Neural progenitor cell (in vitro differentiated cells): ENCODE measurements at places on chromosomes 1 and 21. TPM values are rescaled to one million over a fixed set of nuclear protein-coding genes. Genes with fewer than 3 reads are reported as not detected.

GRCh38 chr1:15179485-15179883 is 25.9 kb downstream of the TMEM51 start:
- no peaks in the 10 kb centered on the region for H3K27me3 ChIP-seq
- no peak overlapping the region for H3K4me3 ChIP-seq
- no peak overlapping the region for H3K27ac ChIP-seq
- H3K36me3 ChIP-seq: no peaks in the 10 kb centered on the region
- no peak for DNase-seq

- H3K36me3 ChIP-seq: no peaks in the 10 kb centered on the region
- no peak overlapping the region for H3K27ac ChIP-seq
- H3K4me1 ChIP-seq: no peaks in the 10 kb centered on the region
- no peak for DNase-seq
- H3K4me3 ChIP-seq: no peak overlapping the region
Measured at GRCh38 chr1:208857465-208857864, 613.3 kb upstream of the PLXNA2 start.

GRCh38 chr1:156443286-156443685 is 57.3 kb downstream of the MEF2D start:
- no peak for DNase-seq
- peaks cover 25% of the 10 kb centered on the region for H3K4me1 ChIP-seq
- no peak overlapping the region for H3K27ac ChIP-seq

GRCh38 chr1:35475356-35475755 is 81.8 kb downstream of the KIAA0319L start:
- no peak overlapping the region for H3K27ac ChIP-seq
- H3K4me1 ChIP-seq: peaks cover 17% of the 10 kb centered on the region
- H3K4me3 ChIP-seq: no peak overlapping the region
- H3K36me3 ChIP-seq: peaks cover 5% of the 10 kb centered on the region

DNA sequence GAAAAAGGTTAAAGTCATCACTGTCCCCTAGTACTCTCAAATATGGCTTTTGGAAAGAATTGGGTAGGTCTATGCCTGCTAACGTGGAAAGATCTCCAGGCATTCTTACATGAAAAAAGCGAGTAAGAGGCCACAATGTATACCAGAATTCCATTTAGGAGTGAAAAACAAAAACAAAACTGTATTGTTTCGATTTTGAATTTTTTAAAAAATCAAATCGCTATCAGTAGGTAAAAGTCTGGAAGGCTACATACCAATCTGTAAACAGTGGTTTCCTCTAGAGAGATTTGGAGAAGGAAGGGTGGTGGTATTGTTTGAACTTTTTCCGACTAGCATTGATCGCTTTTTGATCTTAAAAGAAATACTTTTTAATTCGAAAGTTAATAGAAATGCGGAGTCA is 55.9 kb downstream of the RRAGC start:
- no peak overlapping the region for H3K27ac ChIP-seq
- H3K4me1 ChIP-seq: peaks cover 4% of the 10 kb centered on the region
- H3K4me3 ChIP-seq: peak overlapping the region; percentile 51
- no peak for DNase-seq

- no peak for DNase-seq
- H3K36me3 ChIP-seq: peaks cover 4% of the 10 kb centered on the region
- no peaks in the 10 kb centered on the region for H3K27me3 ChIP-seq
- H3K4me3 ChIP-seq: no peak overlapping the region
Measured at GRCh38 chr1:37822906-37823815, 15.2 kb upstream of the YRDC start.

DNA sequence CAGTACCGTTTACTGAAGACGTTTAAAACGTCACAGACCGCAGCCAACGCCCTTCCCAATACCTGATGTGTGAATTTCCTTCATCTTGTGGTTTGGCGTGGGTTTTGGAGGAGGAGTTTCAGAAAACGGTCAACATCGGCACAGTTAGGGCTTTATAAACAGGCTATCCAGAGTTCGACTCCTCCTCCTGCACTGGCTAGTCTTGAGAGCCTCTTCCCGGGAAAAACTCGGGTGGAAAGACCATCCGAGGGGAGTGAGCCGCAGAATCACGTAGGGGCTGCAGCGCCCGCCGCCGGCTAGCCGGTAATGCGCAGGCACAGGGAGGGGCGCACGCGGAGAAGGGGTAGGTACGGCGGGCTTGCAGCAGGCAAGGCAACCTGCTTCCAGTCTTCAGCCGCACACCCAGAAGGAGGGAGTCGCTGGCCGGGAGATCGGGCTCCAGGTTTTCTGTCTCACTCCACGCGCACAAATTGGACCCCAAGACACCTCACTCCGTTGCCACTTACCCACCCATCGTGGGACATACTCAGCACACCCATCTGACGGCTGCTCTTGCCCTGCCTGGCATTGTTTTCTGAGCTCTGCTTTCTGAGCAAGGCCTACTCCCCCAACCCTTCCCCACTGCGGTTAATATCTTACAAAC is 25.4 kb downstream of the SLC19A2 start:
- H3K27ac ChIP-seq: no peak overlapping the region
- no peaks in the 10 kb centered on the region for H3K27me3 ChIP-seq
- H3K4me3 ChIP-seq: no peak overlapping the region
- H3K36me3 ChIP-seq: no peaks in the 10 kb centered on the region
- no peaks in the 10 kb centered on the region for H3K4me1 ChIP-seq
- DNase-seq: no peak

DNA sequence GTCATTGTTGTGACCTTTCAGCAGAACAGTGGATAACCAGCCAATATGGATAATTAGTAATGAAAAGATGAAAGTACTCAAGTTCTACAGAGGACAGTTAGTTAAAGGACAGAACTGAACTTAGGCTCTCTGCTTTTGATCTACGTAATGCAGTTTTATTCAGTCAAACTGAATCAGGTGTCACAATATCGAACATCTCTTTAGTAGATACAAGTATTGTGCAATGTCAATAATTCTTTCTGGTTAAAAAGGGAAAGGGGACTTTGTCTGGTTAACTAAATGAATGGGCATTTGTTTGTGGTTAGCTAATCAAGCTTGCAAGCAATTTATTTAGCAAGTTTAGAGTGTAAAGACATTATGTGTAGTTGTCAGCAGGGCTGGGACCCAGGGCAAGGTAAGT is 562.2 kb upstream of the PTBP2 start:
- H3K4me1 ChIP-seq: no peaks in the 10 kb centered on the region
- no peak for DNase-seq

DNA sequence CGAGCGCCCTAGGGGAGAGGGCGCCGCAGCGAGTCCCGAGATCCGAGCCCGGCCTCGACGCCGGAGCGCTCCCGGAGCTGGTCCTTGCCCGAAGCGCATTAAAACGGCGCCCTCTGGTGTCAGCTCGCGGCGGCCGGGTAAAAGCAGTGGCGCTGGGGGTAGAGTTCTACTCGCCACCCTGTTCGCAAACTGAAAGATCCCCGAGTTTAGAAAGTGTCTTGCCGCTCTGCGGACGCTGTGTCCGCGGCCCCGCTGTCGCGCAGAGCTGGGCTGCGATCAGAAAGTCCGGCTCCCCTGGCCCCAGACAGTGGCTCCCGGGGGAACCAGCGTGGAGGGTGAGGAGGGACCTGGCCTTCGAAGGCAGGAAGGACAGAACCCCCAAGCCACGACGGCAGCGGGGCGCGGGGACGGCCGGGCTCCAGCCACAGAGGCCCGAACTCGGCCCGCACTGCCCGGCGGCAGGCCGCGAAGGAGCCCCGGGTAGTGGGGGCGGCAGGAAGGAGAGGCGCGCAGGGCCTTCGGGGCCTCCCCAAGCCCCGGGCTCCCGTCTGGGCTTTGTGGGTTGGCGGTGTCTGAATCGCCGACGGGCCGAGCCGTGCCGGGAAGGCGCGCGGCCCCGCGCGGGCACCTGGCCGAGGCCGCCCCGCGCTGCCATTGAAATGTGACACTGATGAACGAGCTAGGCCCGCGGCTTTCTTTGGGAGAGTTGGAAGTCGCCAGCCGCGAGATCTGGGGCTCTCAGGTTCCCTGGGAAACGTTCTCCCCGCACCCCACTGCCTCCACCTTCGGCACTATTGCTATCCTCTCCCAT is 39.1 kb upstream of the NFIA start:
- peak; percentile 90 for DNase-seq
- H3K36me3 ChIP-seq: no peaks in the 10 kb centered on the region
- no peak overlapping the region for H3K27ac ChIP-seq
- H3K27me3 ChIP-seq: peaks cover 39% of the 10 kb centered on the region
- no peaks in the 10 kb centered on the region for H3K4me1 ChIP-seq

DNA sequence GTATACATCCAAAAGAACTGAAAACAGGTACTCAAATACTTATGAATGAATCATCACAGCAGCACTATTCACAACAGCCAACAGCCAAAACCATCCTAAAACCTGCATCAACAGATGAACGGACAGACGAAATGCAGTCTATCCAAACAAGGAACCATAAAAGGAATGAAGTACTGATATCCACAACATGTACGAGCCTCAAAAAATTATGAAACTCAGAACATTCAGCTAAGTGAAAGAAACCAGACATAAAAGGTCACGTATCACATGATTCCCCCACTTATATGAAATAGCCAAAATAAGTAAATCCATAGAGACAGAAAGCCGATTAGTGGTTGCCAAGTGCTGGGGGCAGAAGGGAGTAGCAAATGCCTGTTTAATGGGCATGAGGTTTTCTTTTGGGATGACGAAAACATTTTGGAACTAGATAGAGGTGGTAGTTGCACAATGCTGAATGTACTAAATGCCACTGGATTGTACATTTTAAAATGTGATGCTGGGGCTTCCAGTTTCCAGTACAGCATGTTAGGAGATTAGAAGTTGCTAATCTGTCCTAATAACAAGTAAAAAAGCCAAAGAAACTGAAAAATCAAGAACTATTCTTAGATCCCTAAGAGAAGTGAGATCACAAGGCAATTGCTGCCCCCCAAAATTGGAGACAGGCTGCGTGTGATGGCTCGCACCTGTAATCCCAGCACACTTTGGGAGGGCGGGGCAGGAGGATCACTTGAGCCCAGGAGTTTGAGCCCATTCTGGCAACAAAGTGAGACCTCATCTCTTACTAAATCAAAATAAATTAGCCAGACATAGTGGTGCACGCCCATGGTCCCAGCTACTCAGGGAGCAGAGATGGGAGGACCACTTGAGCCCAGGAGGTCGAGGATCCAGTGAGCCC is 25.3 kb downstream of the CLSTN1 start:
- peaks cover 12% of the 10 kb centered on the region for H3K4me1 ChIP-seq
- DNase-seq: no peak
- peaks cover 4% of the 10 kb centered on the region for H3K36me3 ChIP-seq
- no peaks in the 10 kb centered on the region for H3K27me3 ChIP-seq

DNA sequence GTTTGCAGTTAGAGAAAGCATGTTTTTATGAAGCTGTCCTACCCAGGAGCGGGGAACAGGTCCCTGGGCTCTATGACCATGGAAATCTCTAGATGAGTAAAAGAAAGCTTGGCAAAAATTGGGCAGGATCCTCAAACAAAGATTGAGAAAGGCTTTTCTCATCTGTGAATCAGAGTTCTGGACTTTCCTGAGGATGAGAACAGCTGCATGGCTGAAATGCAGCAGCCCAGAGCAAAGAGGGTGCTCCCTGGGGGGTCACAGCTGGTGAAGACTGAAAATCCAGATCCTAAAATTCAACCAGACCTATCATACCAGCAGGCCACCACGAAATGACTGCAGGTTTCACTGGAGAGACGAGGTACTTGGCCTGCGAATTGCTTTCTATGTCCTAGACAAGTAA is 65.7 kb upstream of the APP start:
- no peaks in the 10 kb centered on the region for H3K36me3 ChIP-seq
- no peak overlapping the region for H3K27ac ChIP-seq
- no peak for DNase-seq
- no peaks in the 10 kb centered on the region for H3K4me1 ChIP-seq
- no peaks in the 10 kb centered on the region for H3K27me3 ChIP-seq
- no peak overlapping the region for H3K4me3 ChIP-seq

DNA sequence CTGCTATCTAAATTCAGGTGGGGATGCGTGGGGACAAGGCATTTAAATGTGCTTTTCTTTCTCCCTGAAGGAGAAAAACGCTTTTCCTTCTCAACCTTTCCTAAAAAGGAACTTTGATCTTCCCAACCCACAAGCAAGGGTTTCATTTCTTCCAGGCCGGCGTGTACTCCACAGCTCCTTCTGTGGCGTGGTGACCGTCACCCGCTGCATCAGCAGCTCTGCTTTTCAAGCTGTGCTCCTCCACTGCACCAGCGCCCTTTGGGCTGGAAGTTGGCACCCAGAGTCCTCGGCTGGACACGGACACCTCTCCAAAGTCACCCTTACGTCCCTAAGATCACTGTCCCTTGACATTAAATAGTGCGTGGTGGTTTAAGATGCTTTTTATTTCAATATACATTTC is 54.3 kb downstream of the PEX14 start:
- H3K27me3 ChIP-seq: no peaks in the 10 kb centered on the region
- H3K27ac ChIP-seq: no peak overlapping the region
- no peak overlapping the region for H3K4me3 ChIP-seq
- H3K4me1 ChIP-seq: peaks cover 36% of the 10 kb centered on the region
- no peaks in the 10 kb centered on the region for H3K36me3 ChIP-seq
- DNase-seq: peak; percentile 32

DNA sequence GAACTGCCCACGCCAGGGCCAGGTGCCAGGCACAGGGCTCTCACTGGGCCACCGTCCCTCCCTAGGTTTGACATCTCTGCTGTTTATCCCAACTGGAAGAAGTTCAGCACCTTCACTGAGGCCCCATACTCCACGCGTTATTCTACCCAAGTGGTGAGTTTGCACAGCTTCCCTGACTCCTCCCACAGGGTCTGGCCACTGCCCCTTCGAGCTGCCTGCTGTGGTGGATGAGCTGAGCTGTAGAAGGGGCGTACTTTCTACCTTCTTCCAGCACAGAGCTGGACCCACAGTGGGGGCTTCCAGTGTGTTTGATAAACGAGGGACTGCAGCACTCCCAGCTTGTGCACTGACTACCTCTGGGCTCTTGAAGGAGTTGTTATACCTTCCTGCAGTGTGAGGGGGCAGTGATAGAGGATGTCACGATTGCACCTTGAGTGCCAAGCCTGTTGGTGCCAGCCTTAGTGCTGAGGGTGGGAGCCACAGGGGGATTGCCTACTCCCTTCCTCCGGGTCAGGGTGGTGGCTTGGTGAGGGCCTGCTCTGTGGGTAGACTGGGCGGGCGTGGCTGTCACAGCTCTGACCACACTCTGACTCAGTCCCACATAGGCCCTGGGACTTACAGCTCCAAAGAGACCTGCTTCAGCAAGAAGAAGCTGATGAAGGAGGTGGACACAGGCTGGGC is 5.9 kb upstream of the TTC22 start:
- no peak overlapping the region for H3K4me3 ChIP-seq
- peaks cover 2% of the 10 kb centered on the region for H3K27me3 ChIP-seq
- H3K4me1 ChIP-seq: no peaks in the 10 kb centered on the region
- H3K27ac ChIP-seq: no peak overlapping the region
- H3K36me3 ChIP-seq: no peaks in the 10 kb centered on the region

DNA sequence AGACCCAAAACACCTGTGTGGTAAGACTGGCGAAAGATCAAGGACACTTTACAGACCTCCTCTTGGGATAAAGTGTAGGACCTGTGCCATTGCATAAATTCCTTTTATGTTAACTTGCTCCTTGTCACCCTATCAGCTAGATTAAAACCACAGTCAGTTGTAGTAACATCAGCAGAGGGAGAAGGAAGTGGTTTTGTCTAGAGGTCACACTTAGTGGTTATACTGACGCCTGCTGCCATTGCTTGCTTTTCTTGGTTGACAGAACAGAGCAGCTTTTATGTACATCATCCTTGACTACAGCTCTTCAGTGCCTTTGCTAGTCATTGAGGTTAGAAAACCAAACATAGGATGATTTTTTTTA is 101.4 kb downstream of the PBX1 start:
- no peaks in the 10 kb centered on the region for H3K36me3 ChIP-seq
- no peak for DNase-seq
- H3K4me3 ChIP-seq: no peak overlapping the region

The TGFB2 gene
- 0.37 and 1.9 TPM in 2 replicates for total RNA-seq

The EXOSC10 gene
- 91.7 and 102 TPM in 2 replicates for total RNA-seq

The TRMT13 gene
- total RNA-seq: 19.7 and 28.8 TPM in 2 replicates

The SLFNL1 gene
- 0.19 TPM in 1 of 2 replicates, not detected in the other for total RNA-seq

The SPRR2A gene
- total RNA-seq: not detected in 2 replicates

The RIPPLY3 gene
- 2.8 and 4.3 TPM in 2 replicates for total RNA-seq

The DENND1B gene
- total RNA-seq: 12.2 and 13.1 TPM in 2 replicates

The GJB3 gene
- not detected in 2 replicates for total RNA-seq
